Activated CD4-positive, alpha-beta T cell treated with anti-CD3 and anti-CD28 coated beads for 1 hour (primary cell): ENCODE measurements at places on chromosomes 2 and 18.

DNA sequence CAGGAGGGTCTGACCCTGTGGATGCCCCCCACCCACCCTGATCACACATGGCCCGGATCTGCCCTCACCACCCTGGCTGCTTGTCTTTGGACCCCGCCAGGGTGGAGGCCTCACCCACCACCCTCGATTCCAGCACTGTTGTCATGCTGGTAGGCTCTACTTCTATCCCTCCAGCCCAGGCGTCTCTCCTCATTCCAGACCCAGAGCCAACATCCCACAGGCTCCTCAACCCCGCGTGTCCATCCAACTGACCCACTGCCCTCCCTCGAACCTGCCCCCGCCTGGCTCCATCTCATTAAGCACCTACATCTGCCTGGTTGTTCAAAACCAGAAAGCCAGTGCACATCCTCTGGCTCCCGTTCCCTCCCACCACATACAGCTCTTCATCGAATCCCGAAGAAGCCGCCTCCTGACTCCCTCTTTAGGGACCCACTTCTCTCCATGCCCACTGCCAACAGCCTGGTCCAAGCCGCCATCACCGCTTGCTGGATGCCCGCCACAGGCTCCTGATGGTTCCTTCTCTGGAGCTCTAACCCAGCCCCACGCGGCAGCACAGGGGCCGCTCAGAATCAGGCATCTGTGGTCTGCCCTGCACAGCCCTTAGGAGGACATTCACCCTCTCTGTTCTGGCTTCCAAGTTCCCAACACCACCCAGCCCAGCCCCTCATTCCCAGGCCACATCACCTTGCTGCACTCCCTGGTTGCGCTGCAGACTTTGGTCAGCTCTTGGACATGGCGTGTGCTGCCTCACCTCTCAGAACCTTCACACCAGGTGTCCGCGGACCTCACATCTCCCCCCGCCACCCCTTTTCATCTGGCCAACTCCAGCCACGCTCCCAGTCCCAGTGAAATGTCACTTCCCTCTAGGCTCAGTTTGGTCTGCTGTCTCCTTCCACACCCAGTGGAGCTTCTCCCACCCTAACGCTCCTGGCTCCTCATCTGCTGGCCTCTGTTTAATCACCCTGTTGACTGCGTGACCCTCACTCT is 43.0 kb downstream of the EMX1 start:
- DNase-seq = no peak

GRCh38 chr18:2147476-2148230 is 423.7 kb downstream of the METTL4 start:
- DNase-seq = no peak

GRCh38 chr2:41966920-41967319 is 80.9 kb upstream of the PKDCC start:
- DNase-seq = no peak

GRCh38 chr18:48172226-48173006 is 236.8 kb downstream of the ZBTB7C start:
- DNase-seq = no peak

- DNase-seq = no peak
Measured at GRCh38 chr2:157184161-157184895, 73.2 kb upstream of the GALNT5 start.

- DNase-seq = no peak
Measured at GRCh38 chr2:58911877-58912276, 670.8 kb upstream of the FANCL start.

DNA sequence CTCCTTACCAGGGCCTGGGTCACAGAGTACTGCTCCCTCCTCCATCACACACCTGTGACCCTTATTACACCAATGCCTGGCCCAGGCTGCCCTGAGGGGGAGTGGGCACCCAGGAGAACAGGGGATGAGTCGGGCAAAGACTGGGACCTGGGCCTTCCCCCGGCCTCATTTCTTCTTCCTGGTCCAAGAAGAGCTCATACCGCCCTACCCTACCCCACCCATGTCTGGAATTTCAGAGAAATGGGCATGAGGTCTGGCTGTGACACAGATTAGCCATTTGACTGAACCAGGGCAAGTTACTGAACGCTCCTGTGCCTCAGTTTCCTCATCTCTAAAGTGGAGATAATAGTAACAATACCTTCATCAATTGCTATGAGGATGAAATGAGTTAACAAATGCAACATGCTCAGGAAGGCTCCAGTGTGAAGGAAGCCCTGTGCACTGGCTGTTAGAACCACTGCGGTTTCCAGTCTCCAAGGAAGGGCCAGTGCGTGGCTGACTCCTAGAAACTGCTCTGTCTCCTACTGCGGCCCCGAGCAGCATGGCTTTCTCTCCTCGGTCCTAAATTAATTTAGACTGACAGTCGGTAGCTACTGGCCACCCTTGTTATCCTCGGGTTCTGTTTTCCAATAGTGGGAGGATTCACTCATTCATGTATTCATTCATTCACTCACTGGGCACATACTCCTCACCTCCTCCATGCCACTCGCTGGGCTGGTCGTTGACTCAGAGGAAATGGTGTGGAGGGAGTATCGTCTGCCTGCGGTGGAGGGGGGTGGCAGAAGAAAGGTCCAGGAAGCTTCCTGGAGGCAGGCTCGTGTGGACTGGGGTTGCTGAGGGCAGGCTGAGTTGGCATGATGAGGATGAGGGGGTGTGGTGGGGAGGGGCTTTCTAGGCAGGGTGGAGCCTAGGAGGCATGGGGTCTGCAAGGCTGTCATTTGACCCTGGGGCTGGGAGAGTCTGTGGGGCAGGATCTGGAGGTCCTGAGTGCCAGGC is 175.6 kb downstream of the GLI2 start:
- DNase-seq = no peak

GRCh38 chr2:147714582-147714981 is 130.2 kb upstream of the ACVR2A start:
- no peak for DNase-seq

- no peak for DNase-seq
Measured at GRCh38 chr2:235383272-235383843, 110.5 kb upstream of the AGAP1 start.

- no peak for DNase-seq
Measured at GRCh38 chr2:95009412-95009811, 16.1 kb upstream of the MAL start.

DNA sequence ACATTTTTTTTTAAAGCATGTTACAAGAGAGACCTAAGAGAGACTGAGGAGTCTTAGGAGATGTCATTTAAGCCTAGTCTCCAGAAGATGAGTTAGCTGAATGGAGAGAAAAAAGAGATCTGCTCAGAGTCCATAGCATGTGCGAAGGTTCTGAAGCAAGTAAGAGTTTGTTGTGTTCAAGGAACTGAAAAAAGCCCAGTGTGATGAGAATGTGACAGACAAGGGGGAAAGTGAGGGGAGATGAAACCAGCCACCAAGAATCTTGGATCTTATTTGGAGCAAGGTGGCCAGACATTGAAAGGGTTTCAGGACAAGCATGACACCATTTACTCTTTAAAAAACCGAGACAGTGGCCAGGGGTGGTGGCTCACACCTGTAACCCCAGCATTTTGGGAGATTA is 5.2 kb upstream of the MOB1A start:
- DNase-seq = no peak

DNA sequence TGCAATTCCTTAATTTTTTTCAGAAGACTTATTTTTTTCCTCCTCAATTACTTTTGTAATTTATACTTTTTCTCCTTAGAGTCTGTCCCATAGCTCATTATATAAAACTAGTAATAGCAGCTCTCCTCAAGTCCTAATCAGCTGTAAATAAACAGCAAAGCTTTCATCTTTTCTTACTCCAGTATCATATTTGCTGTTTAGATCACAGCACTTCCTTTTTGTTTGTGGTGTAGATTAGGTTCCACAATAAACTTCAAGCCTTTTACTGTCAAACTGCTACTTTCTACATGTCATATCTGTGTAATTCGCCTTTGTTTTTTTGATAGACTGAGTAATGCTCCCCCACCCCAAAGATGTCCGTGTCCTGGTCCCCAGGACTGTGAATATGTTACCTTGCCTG is 25.5 kb downstream of the GCG start:
- DNase-seq = no peak

DNA sequence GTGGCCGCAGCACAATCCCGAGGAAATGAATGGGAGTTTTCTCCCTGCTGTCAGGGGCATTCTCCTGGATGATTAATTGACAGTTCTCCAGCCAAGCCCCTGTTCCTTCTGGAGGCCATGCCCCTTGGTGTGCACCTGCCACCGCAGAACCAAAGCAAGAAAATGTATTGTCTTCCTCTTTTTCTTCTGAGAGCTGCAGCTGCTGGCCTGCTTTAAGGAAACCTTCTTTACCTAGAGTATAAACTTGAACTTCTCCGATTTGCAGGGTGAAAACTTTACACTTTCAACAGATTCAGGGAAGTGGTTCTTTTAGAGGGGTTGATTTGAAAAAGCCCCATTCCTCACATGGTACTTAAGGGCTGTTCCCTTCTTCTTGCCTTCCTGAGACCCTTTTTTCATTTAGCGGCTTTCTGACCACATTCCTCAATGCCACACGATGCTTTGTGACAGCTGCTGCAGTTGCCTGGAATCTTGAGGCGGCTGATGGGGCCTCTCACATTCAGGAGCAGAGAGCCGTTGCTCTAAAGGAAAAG is 402.8 kb downstream of the TXNL1 start:
- no peak for DNase-seq

DNA sequence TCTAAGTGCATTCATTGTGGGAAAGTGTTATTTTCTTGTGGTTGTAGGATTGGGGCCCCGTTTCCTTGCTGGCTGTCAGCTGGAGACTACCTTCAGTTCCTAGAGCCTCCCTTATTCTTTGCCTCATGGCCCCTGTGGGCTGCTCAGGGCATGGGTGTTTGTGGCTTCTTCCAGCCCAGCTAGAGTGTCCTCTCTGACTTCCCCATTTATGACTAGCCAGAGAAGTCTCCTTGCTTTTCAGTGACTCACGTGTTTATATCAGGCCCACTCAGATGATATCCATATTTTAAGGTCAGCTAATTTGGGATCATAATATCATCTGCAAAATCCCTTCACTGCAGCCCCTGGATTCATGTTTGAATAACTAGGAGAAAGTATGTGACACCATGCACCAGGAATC is 62.8 kb downstream of the DTNA start:
- no peak for DNase-seq

GRCh38 chr2:170271340-170271739 is 93.4 kb downstream of the MYO3B start:
- no peak for DNase-seq

GRCh38 chr2:236254001-236254400 is 10.2 kb downstream of the ASB18 start:
- DNase-seq = no peak

- DNase-seq = no peak
Measured at GRCh38 chr18:6057604-6058003, 162.3 kb upstream of the TMEM200C start.

DNA sequence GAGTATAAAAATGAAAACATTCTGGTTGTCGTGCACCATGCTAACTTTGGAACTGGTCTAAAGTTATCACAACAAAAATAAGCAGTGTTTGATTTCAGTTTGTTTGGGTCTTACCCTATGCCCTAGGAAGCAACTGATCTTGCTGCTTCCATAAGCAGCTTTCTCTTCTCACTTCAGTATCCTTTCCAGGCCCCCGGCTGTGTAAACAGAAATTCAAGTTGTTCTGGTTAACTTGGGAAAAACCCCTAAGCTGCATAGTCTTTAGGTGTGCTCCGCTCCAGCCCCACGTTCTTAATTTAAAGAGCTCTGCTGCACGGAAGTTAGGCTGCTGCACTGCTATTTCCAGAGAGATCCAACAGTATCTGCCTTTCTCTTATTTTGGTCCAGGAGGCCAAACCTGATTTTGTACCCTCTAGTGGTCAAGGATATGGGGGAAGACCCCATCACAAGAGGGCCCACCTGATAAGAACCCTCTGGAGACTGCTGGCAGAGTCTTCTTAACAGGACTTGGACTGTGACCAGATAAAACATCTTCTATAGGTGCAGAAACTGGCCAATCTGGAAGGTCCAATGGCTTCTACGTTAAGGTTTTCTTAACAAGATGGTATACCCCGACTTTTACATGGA is 69.1 kb downstream of the FEZ2 start:
- no peak for DNase-seq

DNA sequence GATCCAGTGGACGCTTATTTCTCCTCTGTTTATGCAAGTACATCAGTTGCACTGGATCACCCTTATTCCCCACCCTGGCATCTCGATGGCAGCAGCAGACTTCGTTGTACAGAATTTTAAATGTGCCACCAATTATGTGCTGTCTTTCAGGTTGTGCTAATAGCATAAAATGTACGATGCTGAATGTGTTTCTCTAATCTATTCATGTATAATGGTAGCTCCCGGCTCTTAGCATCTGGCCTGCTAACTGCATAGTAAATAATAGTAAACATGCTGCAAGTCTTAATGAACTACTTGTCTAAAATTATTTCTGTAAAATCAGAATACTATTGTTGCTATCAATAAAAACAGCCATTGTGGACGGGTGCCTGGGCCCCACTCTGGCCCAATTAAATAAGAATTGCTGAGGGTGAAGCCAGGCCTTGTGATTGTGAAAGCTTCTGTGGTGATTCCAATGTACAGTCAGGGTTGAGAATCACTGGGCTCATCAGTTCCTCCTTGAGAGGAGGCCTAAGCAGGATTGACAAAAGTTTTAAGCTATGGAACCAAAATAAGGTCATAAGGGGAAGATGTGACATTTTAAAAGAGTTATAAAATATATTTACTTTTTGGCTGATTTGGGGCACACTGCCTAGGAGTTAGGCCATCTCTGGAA is 14.4 kb upstream of the MYO3B start:
- no peak for DNase-seq

- DNase-seq = no peak
Measured at GRCh38 chr2:136534811-136535210, 230.5 kb upstream of the THSD7B start.

DNA sequence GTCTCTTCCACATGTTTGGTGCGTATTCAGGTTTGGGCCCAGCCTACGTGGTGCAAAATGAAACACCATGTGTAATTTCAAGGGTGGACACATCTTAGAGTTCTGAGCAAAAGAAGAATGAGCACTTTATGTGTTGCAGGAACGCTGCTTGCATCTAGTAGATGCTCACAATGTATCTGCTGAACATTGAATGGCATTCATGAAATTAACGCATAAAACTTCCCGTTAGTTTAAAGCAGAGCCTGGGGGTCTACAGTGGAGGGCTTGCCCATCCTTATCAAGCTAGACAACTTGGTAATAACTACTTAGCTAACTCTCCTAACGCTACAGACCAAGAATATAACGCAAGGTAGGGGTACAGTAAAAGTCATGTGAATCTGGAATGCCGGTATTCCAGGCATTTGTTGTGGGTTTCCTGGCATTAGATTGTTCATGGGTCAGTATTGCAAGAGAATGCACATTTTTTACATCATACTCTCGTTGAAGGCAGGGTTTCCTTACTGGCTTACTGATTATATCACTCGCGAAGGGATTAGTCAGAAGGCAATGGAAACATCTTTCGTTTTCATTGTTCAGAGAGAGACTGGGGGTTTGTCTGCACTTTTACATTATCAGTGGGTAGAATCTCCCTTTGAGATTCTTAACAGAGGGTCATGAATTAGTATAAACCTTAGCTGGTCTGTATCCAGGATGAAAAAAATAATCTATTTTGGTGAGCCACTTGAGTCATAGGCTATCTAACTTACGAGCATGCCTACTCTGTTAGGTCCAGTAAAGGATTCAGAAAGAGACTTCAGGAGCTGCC is 229.5 kb upstream of the EPAS1 start:
- no peak for DNase-seq
